ENCODE measurements at places on chromosomes 12 and 14.

GRCh38 chr12:109447482-109447881, 29.6 kb downstream of the KCTD10 start:
- no peak for DNase-seq

DNA sequence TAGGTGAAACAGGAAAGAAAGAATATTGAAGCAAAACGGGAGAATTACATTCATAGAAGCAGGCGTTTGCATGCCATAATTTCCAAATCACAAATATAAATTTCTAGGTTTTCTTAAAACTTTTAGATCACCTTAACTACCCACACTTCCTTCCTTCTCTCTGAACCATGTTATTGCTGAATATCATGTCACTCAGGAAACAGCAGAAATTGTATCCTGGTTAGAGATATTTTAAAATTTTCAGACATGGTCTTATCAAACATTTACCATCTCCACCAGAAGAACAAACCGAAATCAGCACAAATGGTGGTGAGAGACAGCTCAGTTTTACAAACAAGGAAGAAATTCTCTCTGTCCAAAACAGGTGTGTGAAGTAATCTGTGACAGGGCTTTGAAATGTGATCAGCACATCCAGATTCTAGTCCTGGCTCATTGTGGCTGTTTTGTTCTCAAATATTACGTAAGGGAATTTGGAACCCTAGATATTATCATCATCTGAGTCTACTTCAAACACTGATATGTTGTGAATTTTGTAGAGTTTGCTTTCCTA, 16.3 kb downstream of the TESPA1 start:
- no peak for DNase-seq

- no peak for DNase-seq
Measured at GRCh38 chr14:54356172-54356571, 40.6 kb upstream of the CDKN3 start.

DNA sequence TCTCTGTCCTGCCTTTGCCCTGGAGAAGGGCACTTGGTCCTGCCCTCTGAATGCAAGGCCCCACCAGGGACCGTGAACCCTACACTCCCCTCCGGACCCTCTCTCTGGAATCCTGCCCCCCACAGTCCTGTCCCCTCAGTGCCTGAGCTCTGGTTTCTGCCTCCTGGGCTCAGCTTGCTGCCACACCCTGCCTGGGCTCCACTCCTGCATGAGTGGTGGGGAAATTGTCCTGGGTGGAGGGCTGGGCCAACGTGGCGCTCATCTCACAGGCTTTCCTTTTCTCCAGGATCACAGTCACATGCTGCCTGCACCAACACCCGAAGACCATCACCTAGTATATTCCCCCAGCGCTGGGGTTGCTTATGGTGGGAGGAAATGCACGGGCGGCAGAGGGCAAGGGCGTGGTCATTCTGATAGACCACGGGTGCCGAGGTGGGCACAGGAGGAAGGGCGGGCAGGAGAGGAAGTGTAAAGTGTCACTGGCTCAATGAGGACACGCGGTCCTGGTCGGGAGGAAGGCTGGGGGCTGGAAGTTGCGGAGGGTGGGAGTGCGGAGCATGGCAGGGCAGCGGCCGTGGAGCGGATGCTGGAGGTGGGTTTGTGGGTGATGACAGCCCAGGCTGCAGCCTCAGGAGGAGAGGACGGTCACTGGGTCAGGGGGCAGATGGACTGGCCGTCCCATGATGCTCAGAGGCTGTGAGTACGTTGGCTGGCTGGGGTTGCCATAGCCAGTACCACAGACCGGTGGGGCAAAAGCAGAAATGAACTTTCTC, 99.5 kb downstream of the KIF26A start:
- no peak for DNase-seq

DNA sequence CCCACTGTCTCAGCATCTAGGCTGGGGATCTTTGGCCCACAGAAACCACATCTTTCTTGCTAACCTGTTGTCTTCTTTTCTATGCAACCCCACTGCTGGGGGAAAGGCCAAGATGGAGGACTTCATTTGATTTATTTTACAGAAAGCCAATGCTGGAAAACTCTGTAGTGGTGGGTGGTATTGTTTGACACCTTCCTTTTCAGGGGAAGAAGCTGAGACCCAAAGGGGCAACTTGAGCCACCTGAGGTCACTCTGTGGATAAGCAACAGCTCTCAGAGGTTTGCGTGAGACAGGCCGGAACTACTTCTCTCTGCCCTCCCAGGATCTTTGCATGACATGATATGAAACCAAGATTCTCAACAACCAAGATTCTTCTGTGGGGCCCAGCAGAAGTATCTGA, 645.2 kb downstream of the VRK1 start:
- DNase-seq = no peak

DNA sequence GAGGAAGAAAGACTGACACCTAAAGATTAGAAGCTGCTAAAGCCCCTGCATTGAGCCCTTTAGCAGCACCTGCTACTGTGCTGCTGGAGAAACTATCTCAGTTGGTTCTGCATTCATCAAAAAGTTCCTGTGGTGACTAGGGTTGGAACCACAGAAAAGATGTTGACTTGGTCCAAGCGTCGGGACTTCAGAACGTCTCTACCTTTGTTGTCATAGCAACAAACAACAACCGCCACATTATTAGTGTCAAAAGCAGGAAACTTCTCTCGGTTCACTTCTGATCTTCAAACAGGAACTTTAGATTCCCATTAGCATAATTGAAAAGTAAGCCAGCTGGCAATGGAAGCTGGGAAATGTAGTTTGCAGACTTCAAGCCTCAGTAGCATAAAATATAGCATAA, 368.0 kb downstream of the SEC23A start:
- no peak for DNase-seq

- DNase-seq = no peak
Measured at GRCh38 chr12:66398931-66399910, 96.9 kb downstream of the HELB start.

- no peak for DNase-seq
Measured at GRCh38 chr12:129556082-129556481, 347.7 kb downstream of the TMEM132D start.

- no peak for DNase-seq
Measured at GRCh38 chr14:79586416-79586815, 624.9 kb downstream of the DIO2 start.

DNA sequence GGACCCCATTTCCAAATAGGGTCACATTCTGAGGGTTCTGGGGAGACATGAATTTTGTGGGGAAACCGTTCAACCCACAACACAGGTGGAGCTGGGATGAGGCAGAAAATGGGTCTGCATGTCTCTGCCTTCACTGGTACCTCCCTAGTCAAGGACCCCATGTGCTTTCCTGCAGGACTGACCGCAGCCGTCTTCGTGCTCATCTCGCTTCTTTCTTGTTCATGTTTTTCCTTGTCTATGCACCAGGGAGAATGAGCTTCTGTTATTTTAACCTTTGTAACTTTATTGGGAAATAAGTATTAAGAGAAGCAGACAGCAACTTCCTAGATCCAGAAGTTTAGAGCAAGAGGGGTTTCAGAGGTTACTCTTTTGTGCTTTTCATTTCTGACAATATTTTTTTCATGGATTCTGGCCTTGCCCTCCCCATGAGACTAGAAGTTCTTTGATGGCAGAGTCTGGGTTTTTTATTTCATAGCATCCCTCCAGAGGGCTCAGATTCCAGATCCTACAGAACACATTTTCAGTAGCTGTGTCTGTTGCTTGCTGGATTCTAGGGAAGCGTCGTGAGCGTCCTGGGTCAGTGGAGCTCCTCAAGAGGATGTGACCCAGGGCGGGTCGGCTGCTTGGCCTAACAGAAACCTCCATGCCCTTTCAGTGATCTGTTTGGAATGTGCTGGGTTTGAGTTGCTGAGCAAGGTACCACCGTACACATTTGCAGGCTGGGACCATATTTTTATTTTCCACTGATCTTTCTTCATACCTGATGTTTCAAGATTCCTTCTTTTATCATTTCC, 104.2 kb downstream of the ADGRD1 start:
- no peak for DNase-seq

GRCh38 chr14:31020834-31021575, 4.4 kb upstream of the AP4S1 start:
- DNase-seq = no peak

DNA sequence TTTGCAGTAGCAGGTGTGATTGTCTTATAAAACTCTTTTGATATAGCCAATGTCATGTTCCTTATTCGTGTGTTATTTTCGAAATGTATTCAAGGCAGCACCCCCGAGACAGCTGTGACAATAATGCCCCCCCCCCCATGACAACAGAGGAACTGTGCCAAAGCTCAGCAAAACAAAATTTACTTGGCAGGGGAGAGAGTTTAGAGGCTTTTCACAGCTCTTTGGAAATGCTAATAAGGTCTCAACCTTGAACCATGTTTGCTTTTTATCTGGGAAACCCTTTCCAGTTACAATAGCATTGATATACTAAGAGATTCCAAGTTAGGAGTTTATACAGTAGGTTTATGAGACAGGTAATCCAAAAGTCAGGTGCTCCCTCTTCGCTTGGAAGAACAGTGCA, 56.4 kb upstream of the USP44 start:
- no peak for DNase-seq

- no peak for DNase-seq
Measured at GRCh38 chr12:72162875-72163274, 109.3 kb upstream of the TRHDE start.
